Thoracic aorta (tissue), 2 donors: ENCODE measurements at places on chromosomes 2 and 18. TPM values are rescaled to one million over a fixed set of nuclear protein-coding genes. Genes with fewer than 3 reads are reported as not detected.

DNA sequence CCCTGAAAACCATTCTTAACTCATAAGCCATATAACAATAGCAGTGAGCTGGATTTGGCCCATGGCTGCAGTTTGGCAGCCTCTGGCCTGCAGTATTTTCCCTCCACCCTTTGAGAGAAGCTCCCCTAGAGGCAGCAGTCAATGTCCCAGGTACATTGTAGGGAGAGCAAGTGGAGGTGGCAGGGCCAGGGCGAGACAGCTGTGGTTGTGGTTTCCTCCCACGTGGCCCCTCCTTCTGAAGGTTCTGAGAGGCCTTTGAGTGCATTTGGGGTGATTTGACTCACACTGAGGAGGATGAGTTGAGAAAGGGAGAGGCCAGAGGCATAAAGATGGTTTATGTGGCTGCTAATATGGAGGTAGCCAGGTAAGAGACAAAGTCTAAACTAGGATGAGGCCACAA is 45.5 kb upstream of the LDAH start:
- no peaks in the 10 kb centered on the region for H3K36me3 ChIP-seq
- H3K27ac ChIP-seq = no peak overlapping the region
- no peak for DNase-seq
- no peaks in the 10 kb centered on the region for H3K27me3 ChIP-seq
- no peak overlapping the region for H3K4me3 ChIP-seq
- no peaks in the 10 kb centered on the region for H3K4me1 ChIP-seq

DNA sequence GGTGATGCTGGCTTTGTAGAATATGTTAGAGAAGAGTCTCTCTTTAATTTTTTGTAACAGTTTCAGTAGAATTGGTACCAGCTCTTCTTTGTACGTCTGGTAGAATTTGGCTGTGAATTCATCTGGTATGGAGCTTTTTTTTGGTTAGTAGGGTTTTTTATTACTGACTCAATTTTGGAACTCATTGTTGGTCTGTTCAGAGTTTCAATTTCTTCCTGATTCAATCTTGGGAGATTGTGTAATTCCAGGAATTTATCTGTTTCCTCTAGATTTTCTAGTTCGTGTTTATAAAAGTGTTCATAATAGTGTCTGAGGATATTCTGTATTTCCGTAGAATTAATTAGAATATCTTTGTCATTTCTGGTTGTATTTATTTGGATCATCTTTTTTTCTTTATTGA is 943.5 kb downstream of the TRIB2 start:
- H3K4me1 ChIP-seq = no peaks in the 10 kb centered on the region
- no peak for DNase-seq
- H3K27ac ChIP-seq = no peak overlapping the region
- no peak overlapping the region for H3K4me3 ChIP-seq
- H3K36me3 ChIP-seq = no peaks in the 10 kb centered on the region

GRCh38 chr18:26121476-26121875 is 12.2 kb upstream of the PSMA8 start:
- H3K27ac ChIP-seq = no peak overlapping the region
- H3K27me3 ChIP-seq = no peaks in the 10 kb centered on the region
- no peaks in the 10 kb centered on the region for H3K36me3 ChIP-seq
- H3K4me1 ChIP-seq = no peaks in the 10 kb centered on the region
- no peak for DNase-seq

- peaks cover 32% of the 10 kb centered on the region for H3K36me3 ChIP-seq
- H3K27me3 ChIP-seq = no peaks in the 10 kb centered on the region
- no peak for DNase-seq
- H3K4me3 ChIP-seq = no peak overlapping the region
- H3K27ac ChIP-seq = no peak overlapping the region
These were observed 31.4 kb downstream of the NAPG start for GRCh38 chr18:10557085-10557677.

GRCh38 chr18:74950479-74950878 is 258.5 kb downstream of the PTGR3 start:
- H3K27ac ChIP-seq = peak overlapping the region; percentile 19
- no peak for DNase-seq
- no peaks in the 10 kb centered on the region for H3K27me3 ChIP-seq
- H3K4me1 ChIP-seq = peaks cover 21% of the 10 kb centered on the region
- no peaks in the 10 kb centered on the region for H3K36me3 ChIP-seq

- no peak for DNase-seq
- H3K4me3 ChIP-seq = no peak overlapping the region
- no peaks in the 10 kb centered on the region for H3K36me3 ChIP-seq
- no peaks in the 10 kb centered on the region for H3K27me3 ChIP-seq
- H3K4me1 ChIP-seq = no peaks in the 10 kb centered on the region
- no peak overlapping the region for H3K27ac ChIP-seq
These were observed 38.7 kb downstream of the UBE2F start for GRCh38 chr2:238005528-238005927.

DNA sequence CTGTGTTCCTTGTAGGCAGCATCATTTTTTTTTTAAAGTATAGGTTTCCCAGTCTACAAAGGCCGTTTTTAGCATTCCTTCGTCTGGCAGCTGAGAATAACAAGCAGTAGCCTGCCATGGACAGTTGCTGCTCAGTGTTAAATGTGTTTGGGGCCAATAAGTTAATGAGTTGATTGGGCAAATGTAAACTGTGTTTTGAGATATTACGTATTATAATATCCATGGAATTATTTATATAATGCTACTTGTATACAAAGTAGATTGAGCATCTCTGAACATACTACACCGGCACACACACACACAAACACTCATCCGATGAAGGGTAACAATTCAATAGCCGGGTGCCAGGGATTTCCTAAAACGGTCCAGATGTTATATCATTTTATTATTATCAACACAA is 97.2 kb downstream of the IRS1 start:
- H3K36me3 ChIP-seq = no peaks in the 10 kb centered on the region
- H3K4me1 ChIP-seq = no peaks in the 10 kb centered on the region
- no peak overlapping the region for H3K4me3 ChIP-seq
- H3K27me3 ChIP-seq = no peaks in the 10 kb centered on the region
- no peak for DNase-seq

- H3K27me3 ChIP-seq = no peaks in the 10 kb centered on the region
- H3K36me3 ChIP-seq = no peaks in the 10 kb centered on the region
- no peak overlapping the region for H3K4me3 ChIP-seq
These were observed 74.4 kb downstream of the SOX11 start for GRCh38 chr2:5766561-5766960.

GRCh38 chr2:137964066-137964858 is at the start of gene HNMT:
Gene HNMT (plus strand): TSS chr2:137964473. CDS start chr2:137964492, 19 bp downstream.
- H3K4me1 ChIP-seq = peaks cover 12% of the 10 kb centered on the region
- H3K27me3 ChIP-seq = no peaks in the 10 kb centered on the region
- peak within 1 kb of the TSS; percentile 78 for H3K4me3 ChIP-seq

DNA sequence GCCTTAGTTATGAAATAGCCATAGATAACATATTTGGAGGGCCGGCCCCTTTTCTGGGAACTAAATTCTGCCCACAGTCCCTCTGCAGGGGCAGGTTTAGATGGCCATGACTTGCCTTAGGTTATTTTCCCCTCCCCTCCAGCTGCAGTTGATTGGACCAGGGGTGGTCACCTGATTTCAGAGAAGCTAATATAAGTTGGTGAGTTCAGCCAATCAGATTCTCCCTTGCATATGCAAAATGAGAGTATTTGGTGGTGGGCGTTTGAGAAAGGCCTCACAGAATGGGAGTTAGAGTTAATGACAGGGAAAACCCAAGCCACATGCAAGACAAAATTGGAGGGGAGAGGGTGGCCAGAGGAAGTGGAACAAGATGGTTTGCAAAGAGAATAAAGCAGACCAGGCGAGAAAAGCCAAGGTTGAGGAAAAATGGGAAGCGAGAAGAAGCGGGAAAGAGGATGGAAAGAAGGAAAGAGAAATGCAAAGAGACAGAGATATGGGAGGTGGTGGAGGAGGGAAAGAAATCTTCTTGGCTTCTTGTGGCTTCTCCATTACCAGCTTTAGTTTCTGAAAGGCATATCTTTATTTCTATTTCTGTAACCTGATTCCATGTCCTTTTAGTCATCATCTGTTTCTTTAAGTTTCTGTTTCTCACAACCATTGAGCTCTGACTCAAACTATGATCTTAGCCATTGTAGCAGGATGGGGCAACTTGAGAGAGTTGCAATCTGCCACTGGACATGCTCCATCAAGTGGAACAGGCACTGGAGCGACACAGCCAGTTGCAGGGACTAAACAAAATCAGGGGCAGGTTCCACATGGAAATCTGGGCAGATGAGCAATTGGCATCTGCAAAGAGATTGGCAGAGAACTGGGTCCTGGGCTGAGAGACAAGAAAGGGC is 108.1 kb upstream of the SIX3 start:
- no peak overlapping the region for H3K27ac ChIP-seq
- H3K4me1 ChIP-seq = no peaks in the 10 kb centered on the region
- H3K36me3 ChIP-seq = no peaks in the 10 kb centered on the region

DNA sequence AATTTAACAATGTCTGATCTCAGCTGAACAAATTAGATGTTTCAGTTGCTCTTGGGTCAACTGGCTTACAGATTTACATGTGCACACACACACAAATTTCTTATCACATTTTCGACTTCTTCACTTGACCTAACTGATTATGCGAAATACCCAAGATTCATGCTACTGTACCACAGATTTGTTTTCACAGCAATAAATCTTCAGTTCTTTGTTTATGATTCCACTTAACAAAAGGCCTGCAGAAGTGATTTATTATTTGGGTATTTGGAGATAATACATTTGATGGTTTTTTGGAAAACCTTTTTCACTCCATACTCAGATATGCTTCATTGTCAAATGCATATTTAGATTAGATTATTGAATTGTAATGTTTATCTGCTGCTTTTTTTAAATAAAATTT is 129.0 kb downstream of the GALNT1 start:
- no peak for DNase-seq
- H3K27ac ChIP-seq = no peak overlapping the region
- no peak overlapping the region for H3K4me3 ChIP-seq
- no peaks in the 10 kb centered on the region for H3K27me3 ChIP-seq
- H3K36me3 ChIP-seq = peaks cover 5% of the 10 kb centered on the region

- H3K27ac ChIP-seq = no peak overlapping the region
- no peaks in the 10 kb centered on the region for H3K27me3 ChIP-seq
- H3K36me3 ChIP-seq = no peaks in the 10 kb centered on the region
- H3K4me3 ChIP-seq = no peak overlapping the region
These were observed 239.0 kb upstream of the CXCR4 start for GRCh38 chr2:136357007-136357380.

GRCh38 chr2:63163161-63163820 is 112.7 kb downstream of the OTX1 start:
- H3K4me1 ChIP-seq = no peaks in the 10 kb centered on the region
- no peak overlapping the region for H3K4me3 ChIP-seq
- no peaks in the 10 kb centered on the region for H3K36me3 ChIP-seq
- no peak overlapping the region for H3K27ac ChIP-seq
- H3K27me3 ChIP-seq = no peaks in the 10 kb centered on the region

DNA sequence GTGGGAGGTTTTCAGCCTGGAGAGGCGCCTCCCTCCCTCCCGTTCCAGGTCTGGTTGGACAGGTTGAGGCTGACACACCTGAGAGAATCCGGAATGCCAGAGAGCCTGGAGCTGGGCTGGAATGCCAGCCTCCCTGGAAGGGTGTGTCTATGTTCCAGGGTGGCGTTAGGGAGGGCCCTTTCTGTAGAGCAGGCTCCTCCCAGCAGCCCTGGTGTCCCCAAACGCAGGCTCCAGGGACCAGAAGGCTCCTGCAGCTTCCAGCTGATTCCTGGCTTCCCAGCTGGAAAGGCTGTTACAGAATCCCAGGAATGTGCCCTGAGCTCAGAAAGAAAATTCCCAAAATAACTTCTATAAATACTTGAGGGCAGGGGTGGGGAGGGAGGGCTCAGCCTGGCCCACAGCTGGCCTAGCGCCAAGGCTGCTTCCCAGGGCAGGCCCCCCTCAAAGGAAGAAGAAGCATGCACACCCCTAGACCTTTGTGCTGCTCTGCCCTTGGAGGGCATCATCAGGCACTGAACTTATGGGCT is 85.4 kb downstream of the STPG4 start:
- peak overlapping the region; percentile 99 for H3K27ac ChIP-seq
- peak overlapping the region; percentile 11 for H3K4me3 ChIP-seq
- H3K36me3 ChIP-seq = no peaks in the 10 kb centered on the region
- no peaks in the 10 kb centered on the region for H3K27me3 ChIP-seq
- H3K4me1 ChIP-seq = peaks cover 68% of the 10 kb centered on the region
- no peak for DNase-seq

- no peaks in the 10 kb centered on the region for H3K36me3 ChIP-seq
- no peaks in the 10 kb centered on the region for H3K27me3 ChIP-seq
- H3K4me3 ChIP-seq = no peak overlapping the region
These were observed 486.8 kb downstream of the DPP10 start for GRCh38 chr2:114929225-114929624.

DNA sequence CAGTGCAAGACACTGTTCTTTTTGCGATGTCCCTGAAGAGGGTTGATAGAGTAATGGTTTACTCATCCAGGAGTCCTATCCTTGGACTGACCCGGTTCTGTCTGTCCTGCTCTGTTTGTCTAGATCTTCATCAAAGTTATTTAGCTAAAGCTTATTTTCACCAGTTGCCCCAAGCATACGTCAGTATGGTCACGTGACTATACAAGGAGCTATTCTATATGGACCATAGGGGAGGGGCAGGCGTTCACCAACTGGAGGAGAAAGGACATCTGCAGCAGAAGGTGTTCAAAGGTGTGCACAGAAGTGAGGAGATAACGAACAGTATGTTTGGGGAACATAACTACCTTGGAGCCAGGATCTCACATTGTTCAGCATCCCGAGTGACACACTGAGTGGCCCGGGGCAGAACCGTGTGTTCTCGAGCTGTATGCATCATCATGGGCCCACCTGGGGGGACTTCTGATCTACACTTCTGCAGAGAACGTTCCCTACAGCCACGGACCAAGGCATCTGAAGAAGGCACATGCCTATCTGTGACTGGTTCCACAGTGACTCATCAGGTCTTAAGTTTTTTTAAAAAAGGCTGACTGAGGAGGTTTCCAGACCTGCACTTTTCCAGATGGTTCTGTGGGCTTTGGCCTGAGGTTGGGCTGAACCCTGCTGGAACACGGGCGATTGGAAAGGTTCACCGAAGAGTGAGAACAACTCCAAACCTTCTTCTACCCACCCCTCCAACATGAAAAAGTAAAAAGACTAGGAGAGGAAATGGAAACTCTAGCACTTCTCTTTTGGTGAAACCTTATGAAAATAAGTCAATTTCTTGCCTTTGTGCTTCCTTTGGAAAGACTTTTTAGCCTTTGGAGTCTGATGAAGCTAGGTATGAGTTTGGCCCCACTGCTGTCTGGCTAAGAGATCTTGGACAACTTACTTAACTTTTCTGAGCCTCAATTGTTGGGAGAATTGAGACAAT is 68.6 kb upstream of the YWHAQ start:
- H3K36me3 ChIP-seq = no peaks in the 10 kb centered on the region
- no peak for DNase-seq
- no peak overlapping the region for H3K27ac ChIP-seq
- H3K4me1 ChIP-seq = peaks cover 4% of the 10 kb centered on the region

GRCh38 chr18:36780748-36781147 is 48.1 kb downstream of the TPGS2 start:
- no peaks in the 10 kb centered on the region for H3K27me3 ChIP-seq
- DNase-seq = no peak
- no peak overlapping the region for H3K27ac ChIP-seq
- peaks cover 3% of the 10 kb centered on the region for H3K36me3 ChIP-seq
- no peaks in the 10 kb centered on the region for H3K4me1 ChIP-seq

TUBA3D gene
- total RNA-seq = not detected

WDR12 gene
- 7.7 TPM for total RNA-seq

HOXD11 gene
- total RNA-seq = not detected

ITGA6 gene
- total RNA-seq = 20.2 TPM

FAM124B gene
- total RNA-seq = 1.1 TPM

SLC38A11 gene
- total RNA-seq = 0.85 TPM

LOXL3 gene
- 16.6 TPM for total RNA-seq

RNF125 gene
- total RNA-seq = 2.2 TPM

FBXO48 gene
- total RNA-seq = 0.56 TPM

GAD1 gene
- total RNA-seq = 5.5 TPM

TCF23 gene
- not detected for total RNA-seq

BCL11A gene
- 0.41 TPM for total RNA-seq
